ENCODE measurements at places on chromosomes 6 and 20.
A peak's percentile ranks its signal among the peaks of the same experiment; 100 is the strongest.

GRCh38 chr20:1373614-1374013, 19.2 kb downstream of the FKBP1A start:
- no peak for DNase-seq

- no peak for DNase-seq
These were observed 13.1 kb upstream of the POPDC3 start for GRCh38 chr6:105192707-105193465.

GRCh38 chr6:119361209-119361608, 11.6 kb upstream of the MAN1A1 start:
- no peak for DNase-seq

DNA sequence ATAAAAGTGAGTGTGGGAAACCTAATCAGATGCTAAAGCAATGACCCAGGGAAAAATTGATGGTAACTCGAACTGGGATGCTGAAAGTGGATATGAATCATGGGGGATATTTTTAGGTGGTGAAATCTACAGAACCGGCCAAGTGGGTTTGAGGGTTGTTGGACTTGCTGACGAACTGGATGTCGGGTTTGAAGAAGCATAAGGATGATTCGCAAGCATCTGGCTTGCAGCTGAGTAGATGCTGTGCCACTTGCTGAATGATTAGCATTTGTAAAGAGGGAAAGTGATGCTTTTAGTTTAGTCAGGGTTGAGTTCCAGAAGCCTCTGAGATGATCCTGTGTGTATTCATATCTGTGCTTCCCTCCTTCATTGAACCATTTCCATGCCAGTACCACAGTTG, 54.9 kb downstream of the UBR2 start:
- no peak for DNase-seq

DNA sequence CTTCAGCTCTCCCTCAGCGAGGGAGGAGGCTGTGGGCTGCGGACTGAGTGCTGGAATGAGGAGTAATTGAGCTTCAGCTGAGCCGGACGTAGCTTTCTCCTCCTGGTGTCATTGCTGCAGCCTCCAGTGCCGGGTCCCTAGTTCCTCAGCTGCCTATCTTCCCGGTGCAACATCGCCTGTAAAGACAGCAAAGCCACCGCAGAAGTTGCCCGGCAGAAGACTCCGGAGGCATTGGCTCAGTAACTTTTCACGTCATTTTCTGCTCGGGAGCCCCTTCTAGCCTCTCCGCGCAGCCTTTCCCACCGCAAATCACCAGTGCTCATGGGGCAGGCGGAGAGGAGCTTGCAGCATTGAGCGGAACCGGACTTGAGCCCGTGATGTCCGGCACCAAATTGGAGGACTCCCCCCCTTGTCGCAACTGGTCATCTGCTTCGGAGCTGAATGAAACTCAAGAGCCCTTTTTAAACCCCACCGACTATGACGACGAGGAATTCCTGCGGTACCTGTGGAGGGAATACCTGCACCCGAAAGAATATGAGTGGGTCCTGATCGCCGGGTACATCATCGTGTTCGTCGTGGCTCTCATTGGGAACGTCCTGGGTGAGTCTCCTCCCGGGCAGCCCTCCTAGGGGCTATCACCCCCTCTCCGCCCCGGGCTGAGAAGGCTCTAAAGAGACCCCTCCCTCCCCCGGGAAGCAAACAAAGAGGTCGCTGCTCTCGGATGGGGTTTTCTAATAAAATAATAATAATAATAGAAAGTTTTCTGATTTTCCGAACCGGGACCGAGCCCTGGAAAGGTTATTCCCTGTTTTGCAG, at the start of gene HCRTR2:
TSS of gene HCRTR2 (plus strand) at position 305 of the 816 bp plus-strand sequence. CDS start at position 378, 73 bp downstream.
- peak; percentile 42 for DNase-seq

DNA sequence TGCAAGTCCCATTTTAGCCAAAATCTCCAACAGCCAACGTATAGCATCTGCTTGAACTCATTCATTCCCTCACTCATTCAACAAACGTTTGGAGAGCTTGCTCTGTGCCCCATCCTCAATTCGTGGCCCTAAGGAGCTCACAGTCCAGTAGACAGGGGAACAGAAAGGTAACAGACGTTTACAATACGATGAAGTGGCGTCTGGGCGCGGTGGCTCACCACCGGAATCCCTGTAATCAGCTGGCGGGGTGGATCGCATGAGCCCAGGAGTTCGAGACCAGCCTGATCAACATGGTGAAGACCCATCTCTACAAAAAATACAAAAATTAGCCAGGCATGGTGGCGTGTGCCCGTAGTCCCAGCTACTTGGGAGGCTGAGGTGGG, 790 bp upstream of the E2F1 start:
- no peak for DNase-seq

- no peak for DNase-seq
These were observed 60.3 kb downstream of the ADGRG6 start for GRCh38 chr6:142361779-142362750.

DNA sequence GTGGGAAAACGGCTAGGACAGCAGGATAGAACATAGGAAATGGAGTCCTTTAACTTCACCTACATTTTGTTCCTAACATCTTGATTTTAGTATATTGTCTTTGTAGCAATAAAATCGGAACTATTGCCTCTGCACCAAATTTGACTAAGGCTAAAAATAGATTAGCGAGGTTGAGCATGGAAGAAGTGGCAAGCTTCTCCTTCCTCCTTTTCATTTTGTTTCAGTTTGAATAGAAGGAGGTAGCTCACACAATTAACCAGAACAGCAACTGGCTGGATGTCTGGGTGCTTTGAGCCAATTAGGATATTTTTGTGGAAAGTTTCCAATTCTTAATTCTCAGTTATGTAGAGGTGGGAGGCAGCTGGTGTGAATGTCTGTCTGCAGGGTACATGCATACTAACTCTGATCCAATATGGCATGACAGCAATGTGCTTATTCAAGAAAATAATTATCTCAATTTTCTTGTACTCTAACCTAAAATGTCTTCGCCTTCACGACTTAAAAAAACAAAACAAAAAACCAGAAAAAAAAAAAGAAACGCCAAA, 3.1 kb upstream of the HECA start:
- no peak for DNase-seq

DNA sequence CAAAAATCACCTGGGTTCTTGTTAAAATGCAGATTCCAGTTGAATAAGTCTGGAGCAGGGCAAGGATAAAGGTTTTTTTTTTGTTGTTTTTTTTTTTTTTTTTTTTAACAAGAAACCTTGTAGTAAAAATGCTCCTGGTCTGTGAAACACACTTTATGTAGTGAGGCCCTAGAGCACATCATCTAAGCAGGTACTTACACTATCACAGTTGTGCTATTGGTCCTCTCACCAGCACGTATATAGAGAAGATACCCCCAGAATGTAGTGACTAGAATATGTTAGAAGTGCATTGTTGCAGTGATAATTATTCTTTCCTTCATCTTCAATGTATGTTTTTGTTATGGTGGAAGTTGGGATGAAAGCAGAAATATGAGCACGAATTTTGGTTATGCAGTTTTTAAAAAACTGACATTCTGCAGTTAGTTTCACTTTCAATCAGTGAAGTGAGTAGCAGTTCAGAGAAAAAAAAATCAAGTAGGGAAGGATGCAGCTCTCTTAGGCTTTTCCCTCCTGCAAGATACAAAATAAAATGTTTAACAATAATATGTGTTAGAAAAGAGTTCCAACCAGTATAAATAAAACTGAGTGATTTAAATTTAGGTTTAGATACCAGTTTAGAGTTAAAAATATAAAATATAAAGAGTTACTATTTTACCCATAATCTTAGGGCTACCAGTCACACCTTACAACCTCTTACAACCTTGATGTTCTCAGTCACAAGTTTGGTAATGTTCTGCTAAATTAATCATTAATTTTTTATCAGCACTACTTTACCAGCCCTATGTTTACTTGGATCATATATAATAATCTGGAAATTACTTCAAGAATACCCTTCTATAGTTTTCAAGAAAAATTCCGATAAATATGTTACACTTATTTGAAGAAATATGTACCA, 9.2 kb upstream of the DEFB113 start:
- DNase-seq, result no peak

GRCh38 chr6:105401247-105402089, 1.4 kb downstream of the PREP start:
- no peak for DNase-seq

DNA sequence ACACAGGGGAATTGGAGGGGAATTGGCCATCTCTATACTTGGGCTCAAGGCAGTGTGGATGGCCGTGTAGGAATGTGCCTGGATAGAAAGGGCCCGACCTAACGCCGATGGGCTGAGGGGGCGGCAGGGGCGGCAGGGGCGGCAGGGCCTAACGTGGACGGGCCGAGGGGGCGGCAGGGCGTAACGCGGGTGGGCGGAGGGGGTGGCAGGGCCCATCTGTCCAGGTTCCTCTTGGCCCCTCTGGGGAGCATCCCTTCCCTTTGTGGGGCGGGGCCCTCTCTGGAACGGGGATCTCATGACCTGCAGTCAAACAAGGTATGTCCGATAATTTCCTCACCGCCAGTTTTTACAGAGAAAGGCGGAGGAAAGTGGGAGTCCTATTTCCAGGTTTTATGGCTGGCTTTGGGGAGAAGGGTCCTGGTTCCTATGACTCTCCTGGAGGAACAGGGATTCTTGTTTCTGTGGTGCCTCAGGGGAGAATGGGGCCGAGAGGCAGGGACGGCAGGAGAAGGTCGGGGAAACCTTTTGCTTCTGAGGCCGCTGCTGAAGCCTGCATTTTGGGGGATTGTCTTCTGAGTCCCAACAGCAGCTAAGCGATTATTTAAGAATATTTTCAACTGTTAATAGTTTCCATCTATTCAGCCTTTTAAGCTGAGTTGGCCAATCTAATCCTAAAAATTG, 100.8 kb upstream of the FRMD1 start:
- DNase-seq, result no peak

DNA sequence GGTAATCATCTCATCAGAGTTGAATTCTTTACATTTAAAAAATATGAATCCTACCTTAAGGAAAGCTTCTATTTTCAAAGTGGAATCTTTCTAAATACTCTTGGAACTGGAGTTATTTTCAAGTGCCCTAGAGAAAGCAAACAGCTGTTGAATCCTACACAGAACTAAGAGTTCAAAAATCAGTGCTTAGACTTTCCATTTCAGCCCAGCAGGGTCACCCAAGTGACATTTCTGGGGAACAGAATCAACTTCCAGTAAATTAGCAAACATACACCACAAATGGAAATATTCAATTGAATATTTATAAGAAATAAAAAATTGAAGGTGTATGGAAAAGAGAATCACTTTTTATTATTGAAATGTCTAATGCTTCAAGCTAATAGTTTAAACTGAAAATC, 427.7 kb upstream of the NOX3 start:
- DNase-seq, result no peak

DNA sequence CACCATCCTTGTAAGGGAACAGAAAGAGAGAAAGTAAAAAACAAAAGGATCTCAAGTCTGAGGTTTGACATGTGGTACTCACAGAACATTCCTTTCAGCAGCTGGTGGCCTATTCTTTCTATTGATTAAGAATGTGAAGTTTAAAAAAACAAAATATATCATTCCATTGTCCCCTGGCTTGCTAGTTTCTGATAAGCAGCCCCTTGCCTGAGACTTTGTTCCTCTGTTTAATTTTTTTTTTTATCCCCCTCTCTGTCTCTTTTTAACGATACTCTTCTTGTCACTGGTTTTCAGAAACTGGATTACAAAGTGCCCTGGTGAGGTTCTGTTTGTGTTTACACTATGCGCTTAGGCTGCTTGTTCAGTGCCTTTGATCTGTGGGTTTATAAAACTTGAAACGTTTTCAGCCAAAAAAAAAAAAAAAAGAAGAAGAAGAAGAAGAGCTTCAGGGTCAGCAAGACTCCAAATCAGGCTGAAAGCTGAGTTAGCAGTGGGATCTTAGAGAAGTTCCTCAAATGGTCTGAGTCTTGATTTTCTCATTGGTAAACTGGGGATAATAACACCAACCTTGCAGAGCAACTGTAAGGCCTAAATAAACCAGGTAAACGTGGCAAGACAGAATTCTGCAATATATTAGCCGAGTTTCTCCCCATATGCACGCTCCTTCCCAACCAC, 45.1 kb upstream of the SLC22A23 start:
- no peak for DNase-seq

- no peak for DNase-seq
These were observed 96.0 kb downstream of the SOBP start for GRCh38 chr6:107585815-107586435.

DNA sequence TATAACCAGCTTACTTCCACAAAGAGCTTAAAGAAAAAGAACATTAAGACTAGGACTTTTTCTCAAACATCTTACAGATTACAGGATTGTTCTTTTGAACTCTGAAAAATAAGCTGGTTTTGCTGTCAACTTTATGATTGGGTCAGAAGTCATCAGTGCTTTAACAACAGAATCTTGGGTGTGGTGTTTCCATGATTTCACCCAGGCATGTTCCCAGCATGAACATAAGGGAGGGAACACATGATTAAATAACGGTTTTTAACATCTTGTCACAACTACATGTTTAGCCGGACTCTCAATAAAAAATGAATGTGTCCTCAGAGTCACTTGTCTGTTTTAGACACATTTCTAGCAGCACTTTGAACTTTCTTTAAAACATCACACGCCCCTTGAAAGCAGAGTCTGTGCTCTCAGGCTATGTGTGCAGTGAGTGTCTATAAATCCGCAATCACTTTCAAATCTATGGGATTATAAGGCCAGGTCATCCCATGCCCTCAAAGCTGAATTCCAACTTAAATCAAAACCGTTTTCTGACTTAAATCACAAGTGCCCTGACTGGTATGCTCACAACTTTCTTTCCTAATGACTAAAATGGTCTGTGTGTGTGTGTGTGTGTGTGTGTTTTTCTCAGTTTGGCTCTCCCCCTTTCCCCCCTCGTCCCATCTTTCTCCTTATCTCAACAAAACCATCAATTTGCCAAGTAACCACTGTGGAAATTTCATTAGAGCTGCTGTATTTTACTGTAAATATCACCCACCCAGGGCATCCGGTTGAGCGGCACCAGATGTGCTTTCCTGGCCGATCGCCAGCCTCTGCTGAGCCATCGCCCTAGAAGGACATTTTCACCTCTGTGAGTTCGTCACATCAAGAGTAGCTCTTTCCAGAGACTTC, 216.8 kb upstream of the DTNBP1 start:
- DNase-seq, result no peak

GRCh38 chr6:15150207-15150606, 95.7 kb upstream of the JARID2 start:
- DNase-seq, result no peak
